Colonic mucosa (tissue), 4 donors: ENCODE measurements at places on chromosomes 2 and 18. TPM values are rescaled to one million over a fixed set of nuclear protein-coding genes. Genes with fewer than 3 reads are reported as not detected.

- DNase-seq = no peak
Observed at GRCh38 chr2:29723255-29724001, 198.0 kb downstream of the ALK start.

GALNT14 gene
- 0.45 TPM for total RNA-seq

DNA sequence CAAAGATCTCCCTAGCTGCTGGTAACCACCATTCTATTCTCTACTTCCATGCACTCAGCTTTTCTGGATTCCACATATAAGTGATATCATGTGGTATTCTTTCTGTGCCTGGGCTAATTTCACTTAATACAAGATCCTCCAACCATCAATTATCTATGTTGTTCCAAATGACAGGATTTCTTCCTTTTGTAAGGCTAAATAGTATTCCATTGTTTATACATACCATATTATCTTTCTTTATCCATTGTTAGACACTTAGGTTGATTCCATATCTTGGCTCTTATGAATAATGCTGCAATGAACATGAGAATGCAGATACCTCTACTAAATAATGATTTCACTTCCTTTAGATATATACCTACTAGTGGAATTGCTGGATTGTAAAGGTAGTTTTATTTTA is 66.2 kb downstream of the ROCK2 start:
- DNase-seq = no peak

DNA sequence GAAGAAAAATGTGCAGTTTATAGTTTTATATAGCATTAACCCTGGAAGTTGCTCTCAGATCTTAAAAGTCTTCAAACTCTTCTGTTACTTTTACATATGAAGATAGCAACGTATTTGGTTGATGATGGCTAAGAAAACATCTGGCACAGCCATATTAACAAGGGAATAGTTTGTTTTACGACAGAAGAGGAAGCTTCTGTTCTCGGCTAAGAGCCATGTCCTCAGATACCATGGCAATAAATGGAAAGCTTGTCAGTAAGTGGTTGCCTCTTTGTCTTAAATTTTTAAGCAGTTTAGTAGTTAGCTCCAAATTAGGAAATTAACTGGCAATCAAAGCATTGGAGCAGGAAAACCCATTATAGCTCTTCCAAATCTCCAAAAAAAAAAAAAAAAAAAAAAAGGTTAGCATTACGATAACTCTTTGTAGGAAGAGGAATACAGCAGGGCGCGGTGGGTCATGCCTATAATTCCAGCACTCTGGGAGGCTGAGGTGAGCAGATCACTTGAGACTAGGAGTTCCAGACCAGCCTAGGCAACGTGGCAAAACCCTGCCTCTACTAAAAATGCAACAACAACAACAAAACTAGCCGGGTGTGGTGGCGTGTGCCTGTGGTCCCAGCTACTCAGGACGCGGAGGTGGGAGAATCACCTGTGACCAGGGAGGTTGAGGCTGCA is 4.5 kb upstream of the STON1 start:
- no peak for DNase-seq

DES gene
- 24.0 TPM for total RNA-seq
